ENCODE measurements at places on chromosomes 5 and 9. TPM values are rescaled to one million over a fixed set of nuclear protein-coding genes. Genes with fewer than 3 reads are reported as not detected.
A peak's percentile ranks its signal among the peaks of the same experiment; 100 is the strongest.

GRCh38 chr5:132674671-132675506 lies 1.1 kb downstream of the IL4 start:
- DNase-seq: no peak
- no peaks in the 10 kb centered on the region for H3K4me1 ChIP-seq
- H3K27me3 ChIP-seq: no peaks in the 10 kb centered on the region
- no peaks in the 10 kb centered on the region for H3K36me3 ChIP-seq
- H3K4me3 ChIP-seq: no peak overlapping the region

LOX gene
- total RNA-seq: 2.8 TPM

DNA sequence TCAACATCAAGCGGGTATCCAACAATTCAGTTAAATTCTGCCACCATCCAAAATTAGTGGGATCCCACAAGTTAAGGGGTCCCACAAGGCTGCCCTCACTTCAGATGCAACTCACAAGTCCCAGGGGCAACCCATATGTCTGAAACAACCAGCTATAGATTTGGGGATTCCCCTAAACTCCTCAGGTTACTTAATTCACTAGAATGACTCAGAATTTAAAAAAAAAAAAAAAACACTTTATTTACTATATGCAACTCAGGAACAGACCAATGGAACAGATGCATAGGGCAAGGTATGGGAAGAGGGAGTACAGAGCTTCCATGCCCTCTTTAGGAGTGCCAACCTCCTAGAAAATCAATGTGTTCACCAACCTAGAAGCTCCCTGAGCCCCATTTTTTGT lies 15.1 kb downstream of the AUH start:
- H3K27ac ChIP-seq: no peak overlapping the region
- no peaks in the 10 kb centered on the region for H3K27me3 ChIP-seq
- no peaks in the 10 kb centered on the region for H3K4me1 ChIP-seq
- no peaks in the 10 kb centered on the region for H3K36me3 ChIP-seq
- no peak overlapping the region for H3K4me3 ChIP-seq
- no peak for DNase-seq

DNA sequence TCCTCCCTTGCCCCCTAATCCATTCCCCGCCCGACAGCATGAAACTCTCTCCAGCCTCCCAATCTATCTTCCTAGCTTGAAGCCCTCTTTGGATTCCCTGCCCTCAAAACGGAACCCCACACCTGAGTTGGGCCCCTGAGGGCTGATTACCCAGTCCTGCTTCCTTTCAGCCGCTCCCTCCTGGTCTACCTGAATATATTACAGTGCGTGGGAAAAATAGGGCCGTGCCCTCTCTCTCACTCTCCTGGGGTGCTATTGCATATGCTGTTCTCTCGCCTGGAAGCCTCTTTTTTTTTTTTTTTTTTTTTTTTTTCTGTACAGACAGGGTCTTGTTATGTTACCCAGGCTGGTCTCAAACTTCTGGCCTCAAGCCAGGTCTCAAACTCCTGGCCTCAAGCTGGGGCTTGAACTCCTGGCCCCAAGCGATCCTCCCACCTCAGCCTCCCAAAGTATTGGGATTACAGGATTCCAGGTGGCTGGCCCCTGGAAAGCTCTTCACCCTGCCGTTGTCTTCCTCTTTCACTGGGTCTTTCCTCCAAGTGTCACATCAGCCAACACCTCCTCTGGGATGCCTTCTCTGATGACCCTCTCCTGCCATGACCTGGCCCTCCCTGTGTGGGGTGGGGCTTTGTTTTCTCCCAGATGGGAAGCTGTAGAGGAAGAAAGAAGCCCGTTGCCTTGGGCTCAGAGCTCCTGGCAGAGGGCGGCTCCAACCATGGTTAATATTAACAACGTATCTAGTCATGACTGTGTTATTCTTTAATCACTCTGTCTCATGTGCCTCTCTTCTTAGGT lies 8.2 kb downstream of the DNM1 start:
- H3K27me3 ChIP-seq: no peaks in the 10 kb centered on the region
- H3K4me3 ChIP-seq: no peak overlapping the region
- no peak overlapping the region for H3K27ac ChIP-seq
- DNase-seq: no peak

DNA sequence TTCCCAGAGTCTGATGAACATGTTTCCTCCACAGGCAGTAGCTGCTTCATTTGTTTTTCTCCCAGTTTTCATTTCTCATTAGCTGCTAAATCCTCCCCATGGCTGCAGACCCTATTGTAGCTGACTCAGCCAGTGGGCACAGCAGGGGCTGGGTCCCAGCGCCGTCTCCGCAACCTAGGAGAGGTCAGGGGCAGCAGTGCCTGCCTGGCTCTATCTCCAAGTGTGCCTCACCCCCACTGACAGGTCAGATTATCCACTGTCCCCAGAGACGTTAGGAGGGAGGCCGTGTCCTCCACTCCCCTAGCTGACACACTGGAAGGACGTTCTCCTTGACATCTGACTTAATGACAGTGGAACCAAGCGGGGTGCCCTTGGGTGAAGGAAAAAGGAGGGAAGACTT lies 31.1 kb downstream of the KCNIP1 start:
- H3K27ac ChIP-seq: no peak overlapping the region
- no peak for DNase-seq
- H3K36me3 ChIP-seq: no peaks in the 10 kb centered on the region

TMC1 gene
- not detected for total RNA-seq

DNA sequence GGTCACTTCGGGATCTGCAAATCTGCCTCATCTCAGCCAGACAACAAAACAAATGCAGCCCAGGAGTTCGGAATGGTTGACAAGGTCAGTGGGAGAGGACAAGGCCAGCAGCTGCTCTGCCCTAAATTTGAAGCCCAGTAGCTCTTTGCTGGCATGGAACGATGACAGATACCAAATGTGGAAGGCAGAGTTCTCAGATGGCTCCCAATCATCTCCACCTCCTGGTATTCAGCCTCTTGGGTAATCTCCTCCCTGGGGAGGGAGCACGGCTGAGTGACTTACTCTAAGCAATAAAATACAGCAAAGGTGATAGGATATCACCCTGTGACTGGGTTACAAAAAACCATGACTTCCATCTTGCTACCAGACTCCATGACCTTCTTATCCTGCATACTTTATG lies 172.8 kb downstream of the ENTREP1 start:
- no peaks in the 10 kb centered on the region for H3K27me3 ChIP-seq
- H3K27ac ChIP-seq: no peak overlapping the region
- no peak for DNase-seq
- H3K36me3 ChIP-seq: no peaks in the 10 kb centered on the region

- no peaks in the 10 kb centered on the region for H3K27me3 ChIP-seq
- peaks cover 12% of the 10 kb centered on the region for H3K36me3 ChIP-seq
- peaks cover 28% of the 10 kb centered on the region for H3K4me1 ChIP-seq
- DNase-seq: no peak
Measured at GRCh38 chr9:114169952-114170770, 14.8 kb downstream of the COL27A1 start.

TRIM36 gene
- total RNA-seq: 0.13 TPM

DNA sequence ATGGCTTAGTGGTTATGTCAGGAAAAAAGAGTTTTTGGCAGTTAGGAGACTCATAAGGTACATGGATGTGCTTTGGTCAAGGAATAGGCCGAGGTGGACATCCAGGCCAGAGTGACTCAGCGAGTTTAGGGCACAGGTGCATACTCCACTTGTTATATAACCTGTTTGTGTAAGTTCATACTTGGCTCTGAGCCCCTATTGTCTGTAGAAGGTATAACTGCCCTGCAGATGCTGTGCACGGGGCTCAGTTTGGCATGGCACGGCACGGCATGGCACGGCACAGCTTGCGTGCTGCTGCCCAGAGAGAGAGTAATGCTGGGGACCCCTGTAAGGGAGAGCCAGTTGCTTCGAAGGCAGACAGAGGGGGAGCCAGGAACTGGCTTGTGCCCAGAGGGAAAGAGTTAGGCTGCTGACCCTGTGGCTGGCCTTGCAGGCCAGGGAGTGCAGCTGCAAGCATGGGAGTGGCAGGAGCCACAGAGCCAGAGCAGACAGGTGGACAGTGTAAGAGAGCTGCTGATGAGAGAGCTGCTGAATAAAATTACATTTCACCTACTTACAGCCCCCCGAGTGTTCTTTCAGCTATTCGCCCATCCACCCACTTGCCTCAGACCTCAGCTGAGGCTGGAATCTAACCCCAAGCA lies 32.2 kb downstream of the GCNT4 start:
- H3K4me1 ChIP-seq: no peaks in the 10 kb centered on the region
- H3K27ac ChIP-seq: no peak overlapping the region
- no peak for DNase-seq
- H3K36me3 ChIP-seq: no peaks in the 10 kb centered on the region

- H3K4me1 ChIP-seq: peaks cover 27% of the 10 kb centered on the region
- no peaks in the 10 kb centered on the region for H3K27me3 ChIP-seq
- H3K36me3 ChIP-seq: no peaks in the 10 kb centered on the region
- peak; percentile 66 for DNase-seq
- H3K4me3 ChIP-seq: no peak overlapping the region
Measured at GRCh38 chr9:130872912-130873503, 23.6 kb downstream of the QRFP start.

Data from heart right ventricle (tissue), 16 donors.